ENCODE measurements at places on chromosomes 6 and 20.

GRCh38 chr20:25090492-25091429, 8.8 kb upstream of the VSX1 start:
- no peak for DNase-seq

GRCh38 chr20:2305029-2305428, 9.2 kb downstream of the TGM3 start:
- DNase-seq, result no peak

- DNase-seq, result no peak
These were observed 7.8 kb downstream of the IL22RA2 start for GRCh38 chr6:137165375-137166246.

DNA sequence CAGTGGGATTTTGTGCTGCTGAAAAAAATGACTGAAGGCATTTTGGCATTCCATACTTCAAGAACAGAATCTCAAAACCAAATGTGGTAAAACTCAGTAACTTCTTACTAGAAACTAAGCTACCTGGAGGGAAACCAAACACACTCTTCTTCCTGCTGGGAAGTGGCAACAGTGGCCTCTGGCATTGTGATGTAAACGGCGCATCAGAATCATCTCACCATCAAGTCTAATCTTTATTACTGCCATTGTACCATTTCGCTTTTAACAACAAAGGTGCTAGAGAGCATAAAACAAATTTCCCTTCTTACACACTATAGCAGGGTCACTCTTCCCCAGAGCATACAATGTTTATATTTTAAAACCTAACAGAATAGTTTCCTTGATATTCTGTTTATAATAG, 101.6 kb upstream of the CEP162 start:
- no peak for DNase-seq

DNA sequence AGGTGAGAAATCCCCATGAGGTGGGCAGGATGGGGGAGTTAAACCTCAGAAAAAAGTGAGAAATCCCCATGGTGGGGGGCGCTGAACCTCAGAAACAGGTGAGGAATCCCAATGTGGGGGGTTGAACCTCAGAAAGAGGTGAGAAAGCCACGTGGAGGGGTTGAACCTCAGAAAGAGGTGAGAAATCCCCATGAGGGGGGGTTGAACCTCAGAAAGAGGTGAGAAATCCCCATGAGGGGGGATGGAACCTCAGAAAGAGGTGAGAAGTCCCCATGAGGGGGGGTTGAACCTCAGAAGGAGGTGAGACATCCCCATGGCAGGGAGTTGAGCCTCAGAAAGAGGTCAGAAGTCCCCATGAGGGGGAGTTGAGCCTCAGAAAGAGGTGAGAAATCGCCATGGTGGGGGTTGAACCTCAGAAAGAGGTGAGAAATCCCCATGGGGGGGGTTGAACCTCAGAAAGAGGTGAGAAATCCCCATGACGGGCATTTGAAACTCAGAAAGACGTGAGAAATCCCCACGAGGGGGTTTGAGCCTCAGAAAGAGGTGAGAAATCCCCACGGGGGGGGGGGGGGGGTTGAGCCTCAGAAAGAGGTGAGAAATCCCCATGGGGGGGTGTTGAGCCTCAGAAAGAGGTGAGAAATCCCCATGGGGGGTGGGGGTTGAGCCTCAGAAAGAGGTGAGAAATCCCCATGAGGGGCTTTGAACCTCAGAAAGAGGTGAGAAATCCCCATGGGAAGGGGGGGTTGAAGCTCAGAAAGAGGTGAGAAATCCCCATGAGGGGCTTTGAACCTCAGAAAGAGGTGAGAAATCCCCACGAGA, 14.3 kb upstream of the GOPC start:
- DNase-seq, result no peak

DNA sequence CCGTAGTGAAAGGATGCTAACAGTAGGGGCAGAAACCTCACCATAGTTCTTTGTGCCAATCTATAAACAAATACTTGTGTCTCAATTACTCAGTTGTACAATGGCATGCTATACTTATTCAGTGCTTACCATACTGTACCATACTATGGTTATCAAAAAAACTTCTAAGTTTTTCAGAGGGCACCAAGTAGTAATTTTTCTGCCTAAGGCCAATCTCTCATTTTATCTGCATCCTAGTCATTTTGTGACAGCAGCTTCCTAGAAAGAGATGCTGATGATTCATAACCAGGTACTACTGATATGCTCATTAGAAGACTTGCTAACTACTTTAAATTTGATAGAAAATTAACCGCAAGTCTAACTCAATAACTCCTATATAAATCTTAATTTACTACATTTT, 42.9 kb downstream of the TMEM244 start:
- DNase-seq, result no peak

Measured in putamen (tissue), 1 donor.